ENCODE measurements at places on chromosomes 16 and 17.

GRCh38 chr17:10156948-10157607 is 41.3 kb downstream of the GAS7 start:
- no peak for DNase-seq

GRCh38 chr17:60554377-60554788 is 28.3 kb upstream of the APPBP2 start:
- no peak for DNase-seq

GRCh38 chr17:57312242-57312641 is 55.9 kb downstream of the MSI2 start:
- DNase-seq, result no peak

GRCh38 chr16:3804426-3805016 is 76.0 kb downstream of the CREBBP start:
- DNase-seq, result no peak

- DNase-seq, result peak; percentile 16
Measured at GRCh38 chr16:89358030-89359005, 132.0 kb downstream of the ANKRD11 start.

GRCh38 chr17:40678902-40679522 is 14.0 kb upstream of the KRT222 start:
- no peak for DNase-seq

DNA sequence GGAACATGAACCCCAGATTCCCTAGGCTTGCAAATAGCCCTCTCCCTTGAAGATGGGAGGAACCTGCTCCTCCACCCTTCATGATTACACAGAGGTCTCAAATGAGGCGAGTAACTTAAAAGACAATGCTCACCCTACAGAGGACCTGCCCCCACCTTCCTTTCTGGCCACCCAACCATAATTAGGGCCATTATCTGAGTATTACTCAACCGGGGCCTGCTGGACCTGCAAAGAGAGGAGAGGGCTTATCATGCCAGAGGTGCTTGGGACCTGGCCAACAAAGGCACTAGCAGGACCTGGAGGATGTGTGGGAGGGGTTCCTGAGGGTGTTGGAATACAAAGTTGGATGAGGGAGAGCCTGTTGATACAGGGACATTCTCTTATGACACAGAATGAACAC is 42.4 kb downstream of the RNF157 start:
- DNase-seq, result no peak

GRCh38 chr17:42282478-42283080 is 5.7 kb upstream of the STAT5A start:
- DNase-seq, result no peak

DNA sequence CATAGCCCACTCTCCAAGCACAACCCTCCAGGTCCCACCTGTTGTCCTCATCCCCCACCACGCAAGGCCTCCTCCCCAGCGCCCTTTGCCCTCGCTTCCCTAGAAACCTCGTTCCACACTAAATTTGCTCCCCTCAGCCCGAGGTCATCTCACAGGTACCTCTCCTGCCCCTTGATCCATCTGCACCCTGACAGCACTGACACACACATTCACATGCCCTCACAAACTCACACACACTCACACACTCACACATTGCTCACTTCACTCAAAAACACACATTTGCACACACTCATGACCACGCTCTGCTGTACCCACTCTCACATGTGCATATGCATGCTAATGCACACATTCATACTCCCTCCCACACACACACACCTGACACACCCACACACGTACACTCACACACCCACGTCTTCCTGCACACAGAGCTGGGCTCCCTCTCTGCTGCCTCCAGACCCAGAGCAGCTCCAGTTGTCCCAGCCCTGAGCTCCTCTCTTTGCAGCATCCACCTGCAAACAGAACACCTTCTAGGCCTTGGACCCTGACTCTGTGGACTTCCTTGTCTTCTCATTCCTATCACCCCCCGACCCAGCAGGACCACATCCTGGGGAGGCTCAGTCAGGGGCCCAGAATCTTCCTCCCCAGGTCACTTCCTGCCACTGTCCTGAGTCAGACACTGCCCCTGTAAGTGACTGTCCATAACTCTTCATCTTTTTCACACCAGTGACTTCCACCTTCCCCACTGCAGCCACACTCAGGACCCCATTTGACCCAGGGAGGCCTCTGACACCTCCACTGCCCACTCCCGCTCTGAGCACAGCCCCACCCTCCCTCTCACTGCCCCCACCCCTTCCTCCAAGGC is 4.9 kb downstream of the ASGR2 start:
- no peak for DNase-seq

DNA sequence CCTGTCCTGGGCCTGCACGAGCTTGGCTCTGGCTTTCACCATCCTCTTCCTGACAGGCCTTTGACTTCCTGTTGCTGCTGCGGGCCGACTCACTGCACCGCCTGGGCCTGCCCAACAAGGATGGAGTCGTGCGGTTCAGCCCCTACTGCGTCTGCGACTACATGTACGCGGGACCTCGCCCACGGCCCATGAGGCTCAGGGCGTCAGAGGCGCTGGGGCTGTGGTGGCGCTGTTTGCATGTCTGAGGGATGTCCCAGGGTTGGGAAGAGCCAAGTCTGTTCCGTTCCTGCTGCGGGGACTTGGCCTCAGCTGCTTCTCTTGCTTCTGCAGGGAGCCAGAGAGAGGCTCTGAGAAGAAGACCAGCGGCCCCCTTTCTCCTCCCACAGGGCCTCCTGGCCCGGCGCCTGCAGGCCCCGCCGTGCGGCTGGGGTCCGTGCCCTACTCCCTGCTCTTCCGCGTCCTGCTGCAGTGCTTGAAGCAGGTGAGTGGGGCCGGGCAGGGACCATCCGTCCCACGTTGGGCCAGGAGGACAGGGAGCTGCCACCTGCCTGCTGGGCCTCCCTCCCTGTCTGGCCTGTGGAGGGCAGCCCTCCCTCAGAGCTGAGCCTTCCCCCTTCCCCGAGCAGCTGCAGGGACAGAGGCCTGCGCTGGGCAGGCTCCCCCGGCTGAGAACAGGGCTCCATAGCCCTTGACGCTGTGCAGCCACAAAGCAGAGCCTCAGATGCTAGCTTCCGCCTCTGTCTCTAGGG is 23.8 kb downstream of the TSC2 start:
- no peak for DNase-seq

DNA sequence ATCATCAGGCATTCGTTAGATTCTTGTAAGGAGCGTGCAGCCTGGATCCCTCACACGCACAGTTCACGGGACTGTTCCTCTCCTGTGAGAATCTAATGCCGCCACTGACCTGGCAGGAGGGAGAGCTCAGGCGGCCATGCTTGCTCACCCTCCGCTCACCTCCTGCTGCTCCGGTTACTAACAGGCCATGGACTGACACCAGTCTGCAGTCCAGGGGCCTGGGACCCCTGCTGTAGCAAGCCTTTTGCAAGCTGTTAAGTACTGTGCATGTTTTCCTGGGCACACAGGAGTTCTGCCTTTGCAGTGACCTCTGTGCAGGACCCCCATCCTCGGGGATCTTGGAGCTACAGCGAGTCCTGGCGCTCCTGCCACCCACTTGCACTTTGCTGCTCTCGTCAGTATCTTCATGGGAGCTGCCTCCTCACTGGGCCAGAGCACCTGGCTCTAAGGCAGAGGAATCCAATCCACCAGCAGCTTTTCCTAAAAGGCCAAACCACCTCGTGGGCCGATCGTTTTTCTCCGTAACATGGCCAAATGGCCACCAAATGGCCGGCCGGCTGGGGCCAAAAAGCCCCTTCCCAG is 230.6 kb downstream of the FOXL1 start:
- DNase-seq, result no peak

DNA sequence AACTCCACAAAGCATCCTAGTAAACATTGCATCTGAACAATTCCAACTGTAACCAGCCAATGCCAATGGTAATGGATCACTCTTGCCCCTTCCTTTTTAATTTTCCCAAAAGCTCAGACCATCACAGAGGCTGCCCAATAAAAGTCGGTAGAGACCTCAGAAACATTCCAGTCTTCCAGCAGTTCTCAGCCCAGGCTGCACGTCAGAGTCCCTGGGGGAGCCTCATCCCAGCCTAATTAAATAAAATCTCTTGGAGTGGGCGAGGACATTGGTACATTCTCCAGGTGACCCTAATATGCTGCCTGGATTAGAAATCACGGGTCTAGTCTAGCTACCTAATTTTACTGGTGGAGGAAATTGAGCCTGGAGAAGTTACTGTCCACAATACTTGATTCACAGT is 117.1 kb upstream of the MYOCD start:
- no peak for DNase-seq

- no peak for DNase-seq
Measured at GRCh38 chr16:67544844-67545664, 16.4 kb downstream of the RIPOR1 start.

GRCh38 chr17:61579961-61580360 is 11.1 kb downstream of the NACA2 start:
- DNase-seq, result no peak

- no peak for DNase-seq
Measured at GRCh38 chr17:65553009-65553645, 8.3 kb downstream of the AXIN2 start.

- DNase-seq, result no peak
Measured at GRCh38 chr17:64230791-64231408, 32.2 kb downstream of the TEX2 start.

DNA sequence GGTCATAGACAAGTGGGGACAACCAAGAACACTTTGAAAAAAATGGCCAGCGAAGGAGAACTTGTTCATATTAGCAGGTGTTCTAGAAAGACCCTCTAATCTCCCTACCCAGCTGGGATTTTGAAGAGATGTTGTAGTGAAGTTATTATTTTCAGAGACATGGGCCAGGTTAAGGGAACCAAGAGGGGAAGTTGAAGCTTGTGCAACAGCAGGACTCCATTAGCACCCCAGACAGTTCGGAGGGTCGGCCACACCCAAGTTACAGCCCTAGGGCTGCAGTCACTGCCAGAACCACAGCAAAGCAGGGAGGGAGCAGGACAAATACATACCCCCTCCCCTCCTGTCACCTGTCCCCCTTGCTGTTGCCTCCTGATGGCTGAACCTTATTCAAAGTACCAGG is 42.3 kb downstream of the WSB1 start:
- no peak for DNase-seq

- DNase-seq, result peak; percentile 32
Measured at GRCh38 chr16:10965440-10966061, 21.2 kb downstream of the CLEC16A start.

- DNase-seq, result no peak
Measured at GRCh38 chr17:77208217-77208808, 67.5 kb downstream of the SEC14L1 start.

- peak; percentile 21 for DNase-seq
Measured at GRCh38 chr17:35804658-35805192, 4.6 kb upstream of the TAF15 start.

GRCh38 chr16:82031116-82032084 is 3.7 kb upstream of the HSD17B2 start:
- DNase-seq, result no peak

DNA sequence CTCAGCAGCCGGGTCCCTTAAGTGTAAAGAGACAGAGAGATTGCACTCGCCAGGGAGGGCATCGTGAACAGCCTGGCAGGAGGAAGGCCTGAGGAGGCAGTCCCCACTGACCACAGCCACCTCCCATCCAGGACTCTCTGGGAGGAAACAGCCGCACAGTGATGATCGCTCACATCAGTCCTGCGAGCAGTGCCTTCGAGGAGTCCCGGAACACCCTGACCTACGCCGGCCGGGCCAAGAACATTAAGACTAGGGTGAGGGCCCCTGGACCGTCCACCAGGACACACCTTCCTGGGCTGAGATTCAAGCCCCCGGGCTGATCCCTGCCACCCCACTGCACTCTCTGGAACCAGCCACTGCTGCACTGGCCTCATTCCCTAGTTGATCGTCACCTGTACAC is 14.0 kb downstream of the BTBD17 start:
- DNase-seq, result no peak

- peak; percentile 86 for DNase-seq
Measured at GRCh38 chr17:50151041-50151936, 812 bp upstream of the PPP1R9B start.

GRCh38 chr16:87550495-87550961 is 51.8 kb upstream of the JPH3 start:
- peak; percentile 36 for DNase-seq

GRCh38 chr17:5536866-5537650 is 47.3 kb downstream of the NLRP1 start:
- DNase-seq, result no peak

GRCh38 chr16:86222965-86223551 is 287.3 kb upstream of the FOXF1 start:
- DNase-seq, result no peak

GRCh38 chr16:7313170-7313569 is 19.5 kb upstream of the RBFOX1 start:
- no peak for DNase-seq

GRCh38 chr17:42559075-42559474 is 2.9 kb upstream of the COASY start:
- no peak for DNase-seq

DNA sequence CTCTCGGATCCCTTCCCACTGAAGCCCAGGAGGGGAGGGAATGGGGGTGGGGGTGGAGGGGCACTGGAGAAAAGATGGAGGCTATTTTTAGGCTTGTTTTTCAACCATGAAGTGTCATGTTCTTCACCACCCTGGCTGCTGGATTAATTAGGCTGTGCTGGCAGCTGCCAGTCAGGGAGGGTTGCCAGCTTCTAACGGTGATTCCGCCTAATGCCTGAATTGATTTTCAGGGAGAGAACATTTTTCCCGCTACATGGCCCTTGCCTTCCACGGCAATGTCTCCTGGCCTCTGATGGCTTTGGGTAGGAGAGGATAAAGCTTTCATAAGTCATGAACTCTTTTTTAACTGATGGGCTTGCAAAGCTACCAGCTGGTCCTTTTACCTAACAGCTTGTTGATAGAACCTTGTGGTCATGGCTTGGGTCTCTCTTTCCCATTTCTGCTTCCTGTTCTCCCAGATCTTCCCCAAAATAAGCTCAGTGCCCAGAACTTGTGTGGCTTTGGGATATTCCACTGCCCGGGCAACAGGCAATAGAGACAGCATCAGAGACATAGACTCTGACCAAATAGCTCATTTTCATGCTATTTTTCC is 167.4 kb downstream of the PITPNC1 start:
- no peak for DNase-seq

GRCh38 chr16:20920091-20920490 is 19.5 kb downstream of the LYRM1 start:
- no peak for DNase-seq

DNA sequence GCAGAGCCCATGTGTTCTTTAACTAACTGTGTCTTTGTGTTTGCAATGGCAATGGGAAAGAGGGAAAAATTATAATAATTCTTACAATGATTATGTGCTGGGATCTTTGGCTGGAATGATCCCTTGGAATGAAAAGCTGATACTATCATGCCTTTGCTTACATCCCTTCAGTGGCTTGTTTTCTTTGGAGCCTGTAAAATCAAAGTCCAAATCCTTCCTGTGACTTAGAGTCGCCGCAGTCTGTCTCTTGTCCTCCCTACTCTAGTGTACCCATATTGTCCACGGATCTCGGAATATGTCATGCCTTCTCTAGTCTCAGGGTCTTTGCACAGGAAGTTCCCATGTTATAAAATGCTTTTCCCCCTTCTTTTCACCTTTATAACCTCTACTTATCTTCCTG is 111.7 kb upstream of the MAF start:
- DNase-seq, result no peak

GRCh38 chr17:68621065-68621464 is 19.9 kb upstream of the FAM20A start:
- no peak for DNase-seq

- no peak for DNase-seq
Measured at GRCh38 chr17:40671282-40671681, 6.3 kb upstream of the KRT222 start.

All from stimulated activated naive CD4-positive, alpha-beta T cell treated with Interleukin-2 at 50 U/mL for 16 hours (primary cell).